ENCODE measurements at places on chromosomes 3 and 15.
A peak's percentile ranks its signal among the peaks of the same experiment; 100 is the strongest.

DNA sequence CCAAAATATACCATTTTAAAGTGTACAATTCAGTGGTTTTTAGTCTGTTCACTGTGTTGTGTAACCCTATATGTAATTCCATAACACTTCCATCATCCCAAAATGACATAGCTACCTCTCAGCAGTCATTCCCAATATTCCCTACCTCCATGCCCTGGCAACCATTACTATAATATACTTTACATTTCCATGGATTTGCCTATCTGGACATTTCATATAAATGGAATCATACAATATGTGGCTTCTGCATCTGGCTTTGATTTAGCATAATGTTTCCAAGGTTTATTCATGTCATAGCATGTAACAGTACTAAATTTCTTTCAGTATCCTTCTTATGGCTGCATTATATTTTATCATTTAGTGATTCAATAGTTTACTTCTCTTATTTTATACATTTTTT lies 25.3 kb downstream of the FAM98B start:
- no peak for DNase-seq

- DNase-seq = no peak
These were observed 14.6 kb upstream of the POLG start for GRCh38 chr15:89349206-89349558.

DNA sequence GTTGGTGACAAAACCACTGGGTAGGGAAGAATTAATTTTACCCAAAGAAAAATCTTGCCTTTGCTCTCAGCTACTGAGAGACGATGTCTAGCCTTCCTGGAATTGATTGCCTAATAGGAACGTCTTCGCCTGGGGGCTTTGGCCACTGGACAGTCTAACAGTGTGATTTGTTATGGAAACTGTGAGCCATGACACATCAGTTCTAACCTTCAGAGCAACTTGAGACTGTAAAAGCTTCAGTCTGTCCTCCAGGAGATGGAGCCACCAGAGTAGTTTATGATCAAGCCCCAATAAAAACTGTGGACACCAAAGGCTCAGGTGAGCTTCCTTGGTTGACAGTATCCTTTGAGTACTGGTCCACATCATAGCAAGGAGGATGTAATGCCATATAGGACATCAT lies 235.8 kb upstream of the TMCO5A start:
- DNase-seq = no peak

GRCh38 chr15:99895189-99895955 lies 162.1 kb upstream of the LYSMD4 start:
- no peak for DNase-seq

- no peak for DNase-seq
These were observed 31.1 kb upstream of the SUCLG2 start for GRCh38 chr3:67685499-67685898.

- DNase-seq = no peak
These were observed 272.1 kb downstream of the UNC13C start for GRCh38 chr15:54250326-54250725.

DNA sequence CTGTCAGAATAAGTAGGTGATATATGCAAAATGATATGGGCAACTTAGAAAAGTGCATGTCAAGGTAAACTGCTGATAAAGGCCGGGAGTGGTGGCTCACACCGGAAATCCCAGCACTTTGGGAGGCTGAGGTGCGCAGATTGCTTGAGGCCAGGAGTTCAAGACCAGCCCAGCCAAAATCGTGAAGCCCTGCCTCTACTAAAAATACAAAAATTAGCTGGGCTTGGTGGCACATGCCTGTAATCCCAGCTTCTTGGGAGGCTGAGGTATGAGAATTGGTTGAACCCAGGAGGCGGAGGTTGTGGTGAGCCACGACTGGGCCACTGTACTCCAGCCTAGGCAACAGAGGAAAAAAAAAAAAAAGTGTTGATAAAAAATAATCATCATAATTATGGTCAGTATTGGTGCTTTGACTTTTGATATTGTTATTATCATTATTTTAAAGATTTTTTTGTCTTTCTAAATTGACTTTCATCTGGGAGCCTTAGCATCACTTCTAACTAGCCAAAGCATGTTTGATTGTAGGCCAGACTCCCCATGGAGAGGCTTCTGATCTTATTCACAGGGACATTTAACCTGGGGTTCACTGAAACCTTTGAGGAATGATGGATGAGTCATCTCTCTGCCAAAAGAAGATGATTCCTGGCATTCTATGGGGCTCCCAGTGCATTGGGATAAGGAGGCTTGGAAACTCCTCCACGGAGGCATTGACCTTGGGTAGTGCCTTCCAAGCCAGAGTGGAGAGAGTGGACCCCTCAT lies 5.6 kb downstream of the ZBTB38 start:
- DNase-seq = no peak

GRCh38 chr3:108093616-108094015 lies 2.8 kb upstream of the CD47 start:
- DNase-seq = no peak

- no peak for DNase-seq
These were observed 11.7 kb downstream of the EDEM1 start for GRCh38 chr3:5198986-5199731.

DNA sequence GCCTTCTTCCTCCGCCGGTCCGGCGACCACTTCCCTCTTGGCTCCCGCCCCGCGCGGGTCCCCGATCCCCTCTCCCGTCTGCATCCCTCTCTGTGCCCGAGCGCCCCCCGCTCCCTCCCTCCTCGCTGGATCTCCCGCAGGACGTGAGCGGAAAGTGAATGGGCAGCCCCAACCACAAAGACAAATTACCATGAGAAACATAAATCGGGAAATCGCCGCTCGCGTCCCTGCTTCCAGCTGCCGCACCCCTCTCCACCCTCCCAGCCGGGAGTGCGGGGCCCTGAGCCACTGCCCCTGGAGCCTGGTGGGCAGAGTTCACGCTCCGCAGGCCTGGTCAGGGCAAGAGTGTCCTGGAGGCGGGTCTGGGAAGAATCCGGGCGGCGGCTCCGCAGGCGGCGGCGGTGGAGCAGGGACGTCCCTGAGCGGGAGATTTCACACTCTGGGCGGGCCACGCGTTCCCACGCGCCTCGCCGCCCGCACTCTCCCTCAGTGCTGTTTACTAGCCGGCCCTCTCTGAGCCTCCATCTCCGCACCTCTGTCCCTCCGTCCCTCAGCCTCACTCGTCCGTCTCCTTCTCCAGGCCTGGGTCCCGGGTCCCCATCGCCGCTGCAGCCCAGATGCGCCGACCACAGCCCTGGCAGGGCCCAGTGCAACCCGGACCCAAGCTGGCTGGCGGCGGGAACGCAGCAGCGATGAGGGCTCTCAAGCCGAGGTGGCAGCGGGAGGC lies 835 bp downstream of the SEMA5B start:
- DNase-seq = no peak

DNA sequence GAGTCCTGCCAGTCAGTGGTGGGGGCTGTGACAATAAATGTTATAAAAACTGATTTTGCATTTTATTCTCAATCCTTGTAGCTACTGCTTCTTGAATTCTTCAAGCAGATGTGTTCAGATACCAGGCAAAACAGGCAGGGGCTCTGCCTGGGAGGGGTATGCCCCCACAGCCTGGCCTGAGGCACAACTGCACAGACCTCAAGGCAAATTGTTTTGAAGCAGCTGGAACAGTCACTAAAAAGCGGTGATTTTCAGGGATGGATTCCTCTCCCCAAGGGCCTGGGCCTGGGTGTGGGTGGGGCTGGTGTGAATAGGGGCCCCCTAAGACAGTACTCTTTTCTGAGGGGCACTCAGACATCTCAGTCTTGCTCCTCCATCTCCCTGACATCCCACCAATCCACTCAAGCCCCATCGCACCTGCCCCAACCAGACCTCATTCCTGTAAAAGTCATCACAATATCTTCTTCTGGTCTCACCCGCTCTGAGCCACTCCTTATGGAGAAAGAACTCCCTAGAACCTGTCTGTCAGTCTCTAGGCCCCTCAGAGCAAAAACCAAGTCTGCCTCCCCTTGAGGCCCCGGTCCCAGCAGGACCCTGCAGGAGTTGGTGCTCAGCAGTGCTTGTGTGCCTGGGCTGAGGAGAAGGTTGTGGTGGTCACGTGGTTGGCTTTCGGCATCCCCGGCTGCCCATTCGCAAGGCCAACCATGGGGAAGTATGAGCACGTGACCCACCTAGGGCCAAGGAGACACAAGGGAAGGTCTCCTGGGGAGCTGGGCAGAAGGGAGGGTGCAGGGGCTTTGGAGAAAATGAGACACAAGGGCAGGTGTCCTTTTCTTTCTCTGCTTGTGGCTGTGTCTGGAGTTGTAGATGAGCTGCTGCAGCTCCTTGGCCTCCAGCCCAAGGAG lies 2.9 kb upstream of the PSTPIP1 start:
- no peak for DNase-seq

DNA sequence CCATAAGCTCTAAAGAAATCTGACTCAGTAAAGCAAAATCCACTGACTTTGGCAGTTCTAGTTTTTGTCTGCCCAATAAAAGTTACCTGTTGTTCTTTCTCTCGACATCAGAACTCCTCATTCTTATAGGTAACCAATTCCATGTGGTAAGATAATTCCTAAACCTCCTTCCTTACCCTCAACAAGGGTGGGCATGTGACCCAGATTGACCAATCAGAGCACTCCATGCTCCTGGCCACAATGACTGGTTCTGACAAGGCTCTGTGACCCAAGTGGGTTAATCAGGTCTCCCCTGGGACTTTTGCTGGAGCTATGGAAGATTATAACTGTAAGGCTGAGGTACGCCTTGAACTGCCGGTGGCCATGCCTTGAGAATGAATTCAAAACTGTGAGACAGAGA lies 31.7 kb downstream of the LINS1 start:
- no peak for DNase-seq

GRCh38 chr3:53139906-53140846 lies 9.9 kb upstream of the RFT1 start:
- no peak for DNase-seq

DNA sequence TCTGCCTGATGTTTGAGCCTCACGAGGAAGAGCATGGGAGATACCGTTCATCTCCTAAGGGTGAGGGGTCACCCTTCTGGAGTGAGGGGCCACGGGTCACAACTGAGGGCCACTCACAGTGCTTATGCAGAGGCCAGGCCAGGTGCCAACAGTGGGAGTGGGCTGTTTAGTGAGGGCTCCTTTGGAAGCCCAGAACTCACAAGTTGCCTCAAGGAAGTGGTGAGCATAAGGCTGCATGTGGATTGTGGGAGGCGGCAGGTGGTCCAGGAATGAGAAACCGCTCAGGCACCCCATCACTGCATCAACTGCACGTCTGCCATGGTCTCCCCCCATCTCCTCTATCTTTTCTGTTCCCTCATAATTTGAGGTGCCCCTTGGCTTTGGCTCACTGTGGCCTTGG lies 26.5 kb downstream of the SPSB4 start:
- no peak for DNase-seq

GRCh38 chr3:129121792-129122411 lies at the start of gene RAB43:
Gene RAB43 (minus strand): TSS chr3:129121804. CDS start chr3:129121489, 315 bp downstream.
- peak; percentile 76 for DNase-seq

DNA sequence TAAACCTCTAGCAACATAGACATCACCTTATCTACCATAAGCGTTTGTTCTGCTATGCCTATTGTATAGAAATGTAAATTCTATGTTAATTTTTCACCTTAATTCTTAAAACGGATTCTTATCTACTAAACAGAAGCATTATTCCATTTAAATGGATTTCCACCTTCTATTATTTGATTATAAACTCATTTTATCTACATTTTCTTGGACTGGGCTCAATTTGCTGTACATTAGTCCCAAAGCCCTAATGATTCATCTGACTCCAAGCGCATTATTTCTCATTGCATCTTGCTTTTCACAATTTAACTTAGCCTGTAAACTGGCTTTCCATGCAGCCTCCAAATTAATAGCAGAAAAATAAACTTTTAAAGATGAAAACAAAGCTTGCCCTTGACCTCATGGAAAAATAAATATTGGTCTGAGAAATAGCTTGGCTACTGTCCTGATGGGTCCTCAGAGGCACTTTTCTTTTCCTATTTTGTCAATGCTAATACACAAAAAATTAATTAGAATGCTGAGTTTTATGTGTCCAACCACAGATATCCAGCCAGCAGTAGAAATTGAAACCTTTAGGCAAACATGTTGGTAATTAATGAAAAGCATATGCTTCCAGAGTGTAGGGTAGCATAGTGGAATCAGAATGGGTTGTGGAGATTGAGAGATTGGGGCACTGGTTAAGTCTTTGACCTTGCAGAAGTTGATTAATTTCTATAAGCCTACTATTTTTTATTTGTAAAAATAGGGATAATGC lies 81.4 kb upstream of the CFAP20DC start:
- DNase-seq = no peak

DNA sequence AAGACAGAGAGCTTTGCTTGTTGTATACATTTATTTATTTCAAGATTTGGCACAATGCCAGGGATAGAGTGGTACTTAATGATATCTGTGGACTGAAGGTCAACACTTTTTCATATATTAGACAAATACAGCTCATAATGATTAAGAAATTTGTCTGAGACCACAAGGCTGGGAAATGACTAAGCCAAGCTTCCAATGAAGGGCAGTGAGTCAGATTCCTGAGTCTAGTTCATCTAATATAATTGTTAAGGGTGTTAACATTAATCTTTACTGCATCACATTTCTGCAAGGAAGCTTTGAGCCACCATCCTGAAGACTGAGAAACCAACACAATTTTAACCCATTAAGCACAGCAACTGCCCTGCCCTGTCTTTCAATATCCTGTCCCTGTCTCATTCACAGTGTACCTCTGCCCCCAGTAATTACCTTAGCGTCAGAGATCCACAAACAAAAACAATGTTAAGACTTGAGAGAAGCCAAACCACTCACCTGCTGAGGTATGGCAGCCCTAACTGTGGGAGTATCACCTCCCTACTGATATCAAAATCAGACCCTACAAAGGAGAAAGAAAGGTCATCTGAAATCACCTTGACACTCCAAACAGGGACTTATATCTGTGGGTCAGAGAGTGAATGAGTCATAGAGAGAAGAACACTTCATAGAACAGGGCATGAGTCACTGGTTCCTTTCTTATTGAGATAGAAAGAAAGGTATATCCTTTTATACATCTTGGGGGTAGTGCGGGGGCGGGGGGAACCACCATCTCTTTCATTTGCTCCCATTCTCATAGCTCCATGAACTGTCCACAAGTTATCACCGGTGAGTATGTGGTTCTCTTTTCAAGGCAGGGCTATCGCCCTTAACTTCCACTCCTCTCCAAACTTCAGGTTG lies 74.7 kb downstream of the MAGI1 start:
- no peak for DNase-seq

DNA sequence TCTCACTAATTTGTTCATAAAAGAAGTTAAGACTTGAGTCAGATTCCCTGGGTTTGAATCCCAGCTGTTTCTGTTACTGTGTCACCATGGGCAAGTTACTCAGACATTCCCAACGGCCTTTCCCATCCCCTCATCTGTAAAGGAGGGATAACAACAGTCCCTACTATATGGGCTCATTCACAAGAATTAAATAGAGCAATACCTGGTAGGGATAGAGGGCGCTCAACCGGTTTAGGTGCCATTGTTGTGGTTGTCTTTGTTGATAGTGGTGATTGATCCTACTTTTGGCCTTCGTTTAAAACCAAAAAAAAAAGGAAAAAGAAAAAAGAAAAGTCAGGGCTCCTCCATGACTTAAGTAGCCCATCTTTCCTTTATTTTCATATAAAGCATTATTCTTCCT lies 563.1 kb downstream of the GRM7 start:
- DNase-seq = no peak

GRCh38 chr3:43768381-43768973 lies 77.7 kb downstream of the ABHD5 start:
- no peak for DNase-seq
